ENCODE measurements at places on chromosomes 5 and 9. TPM values are rescaled to one million over a fixed set of nuclear protein-coding genes. Genes with fewer than 3 reads are reported as not detected.

GRCh38 chr9:87863882-87864465 lies 18.7 kb upstream of the SPATA31E1 start:
- ATAC-seq, result no peak

- no peak for ATAC-seq
Measured at GRCh38 chr5:176883700-176884570, 15.2 kb downstream of the HK3 start.

The GABRP gene
- total RNA-seq, result 0.31 TPM

- no peak for ATAC-seq
Measured at GRCh38 chr9:21443849-21444625, 3.8 kb downstream of the IFNA1 start.

GRCh38 chr5:135239453-135240282 lies 159.4 kb downstream of the MACROH2A1 start:
- ATAC-seq, result no peak

- no peak for ATAC-seq
Measured at GRCh38 chr5:139994234-139994633, 48.9 kb downstream of the NRG2 start.

The IL3 gene
- 0.38 TPM for total RNA-seq

The PCSK1 gene
- 0.38 TPM for total RNA-seq

The CBY3 gene
- total RNA-seq, result 1.4 TPM

The NUDT12 gene
- 18.7 TPM for total RNA-seq

The ERAP2 gene
- total RNA-seq, result 7.9 TPM

DNA sequence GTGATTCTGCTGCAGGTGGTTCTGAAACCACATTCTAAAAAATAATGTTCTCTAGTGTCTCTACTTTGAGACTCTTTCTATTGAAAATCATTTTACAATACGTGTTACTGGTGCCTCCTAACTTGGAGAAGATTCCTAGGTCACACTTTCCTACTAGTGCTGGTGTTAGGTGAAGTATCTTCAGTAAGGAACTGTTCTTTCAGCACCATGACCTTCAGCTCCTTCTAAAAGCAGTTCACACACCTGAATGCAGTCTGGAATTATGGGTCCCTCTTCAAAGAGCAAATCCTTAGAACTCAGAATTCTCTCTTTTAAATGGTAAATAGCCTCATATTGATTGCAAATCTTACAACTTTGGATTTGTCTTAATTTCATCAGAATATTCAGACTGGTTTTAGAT lies 10.6 kb upstream of the DPYSL3 start:
- no peak for ATAC-seq

The C9orf153 gene
- total RNA-seq, result 0.50 TPM

DNA sequence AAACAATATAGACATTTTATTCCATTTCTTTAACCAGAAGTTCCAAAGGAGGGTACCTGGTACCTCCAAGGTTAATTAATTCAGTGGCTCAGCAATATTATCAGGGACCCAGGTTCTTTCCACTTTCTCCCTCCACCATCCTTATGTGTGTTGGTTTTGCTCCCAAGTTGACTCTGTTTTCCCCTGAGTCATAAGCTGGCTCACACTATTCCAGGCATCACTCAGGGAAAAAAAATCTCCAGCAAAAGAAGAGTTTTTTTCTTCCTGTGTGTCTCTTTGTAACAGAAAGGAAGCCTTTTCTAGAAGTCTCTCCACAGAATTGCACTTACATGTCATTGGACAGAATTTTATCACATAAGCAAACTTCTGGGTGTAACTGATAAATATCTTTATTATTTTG lies 31.2 kb upstream of the GALNT10 start:
- no peak for ATAC-seq

The C7 gene
- total RNA-seq, result 2.8 TPM

The AJM1 gene
- total RNA-seq, result 2.0 TPM

- ATAC-seq, result no peak
Measured at GRCh38 chr9:123194023-123194422, 74.4 kb downstream of the STRBP start.

The RIGI gene
- total RNA-seq, result 1.4 TPM

- peak; percentile 68 for ATAC-seq
Measured at GRCh38 chr9:128001779-128002298, 21.1 kb upstream of the EEIG1 start.

- no peak for ATAC-seq
Measured at GRCh38 chr9:126927419-126927818, 12.8 kb downstream of the RALGPS1 start.

- peak; percentile 26 for ATAC-seq
Measured at GRCh38 chr9:88949961-88950340, 41.3 kb upstream of the S1PR3 start.

DNA sequence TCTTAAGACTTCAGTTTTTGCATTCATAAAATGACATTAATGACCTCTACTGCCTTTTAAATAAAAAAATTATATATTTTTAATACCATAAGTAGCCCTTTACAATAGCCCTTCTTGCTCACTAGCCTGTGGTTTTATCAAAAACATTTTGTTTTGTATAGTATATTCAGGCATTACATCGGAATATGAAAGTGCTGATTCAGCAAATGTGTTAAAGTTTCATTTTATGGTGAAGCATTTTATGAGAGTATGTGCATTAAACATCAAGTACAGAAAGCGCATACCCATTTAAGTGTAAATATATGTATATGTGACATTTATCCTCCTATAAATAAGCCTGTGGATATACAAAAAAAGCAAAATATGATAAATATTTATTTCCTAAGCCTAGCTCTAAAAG lies 56.2 kb upstream of the GABRB2 start:
- no peak for ATAC-seq

- no peak for ATAC-seq
Measured at GRCh38 chr5:109643791-109644350, 45.9 kb upstream of the MAN2A1 start.

The SEMA4D gene
- 12.4 TPM for total RNA-seq

The JAKMIP2 gene
- 0.87 TPM for total RNA-seq

DNA sequence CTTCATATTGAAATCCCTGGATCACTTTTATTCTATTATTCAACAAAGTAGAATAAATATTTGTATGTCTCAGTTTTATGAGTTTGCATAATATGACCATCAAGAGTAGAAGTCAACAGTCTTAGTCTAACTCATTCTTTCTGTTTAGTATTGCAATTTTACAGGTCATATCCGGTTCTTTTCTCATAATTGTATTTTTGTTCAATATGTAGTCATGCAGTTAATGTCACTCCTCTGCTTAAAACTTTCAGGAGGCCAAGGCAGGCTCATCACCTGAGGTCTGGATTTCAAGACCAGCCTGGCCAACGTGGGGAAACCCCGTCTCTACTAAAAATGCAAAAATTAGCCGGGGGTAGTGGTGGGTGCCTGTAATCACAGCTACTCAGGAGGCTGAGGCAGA lies 148.4 kb upstream of the TRPM3 start:
- ATAC-seq, result no peak

DNA sequence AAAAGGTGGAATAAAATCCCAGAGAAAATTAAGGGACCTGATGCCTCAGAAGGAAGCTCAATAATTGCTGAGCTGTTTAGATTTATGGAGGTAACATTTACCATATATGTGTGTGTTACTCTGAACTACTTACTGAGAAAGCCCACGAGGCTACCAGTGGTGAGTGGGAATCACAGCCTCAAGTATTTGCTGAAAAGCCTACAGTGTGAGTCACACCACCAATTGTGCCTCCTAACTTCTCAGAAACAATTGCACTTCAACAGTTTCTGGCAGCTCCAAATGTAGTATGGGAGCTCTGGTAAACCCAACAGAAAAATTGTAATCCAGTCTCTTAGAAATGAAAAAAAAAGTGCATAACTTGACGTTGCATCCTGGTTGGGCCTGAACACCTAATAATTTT lies 551.6 kb downstream of the PRDM9 start:
- no peak for ATAC-seq

DNA sequence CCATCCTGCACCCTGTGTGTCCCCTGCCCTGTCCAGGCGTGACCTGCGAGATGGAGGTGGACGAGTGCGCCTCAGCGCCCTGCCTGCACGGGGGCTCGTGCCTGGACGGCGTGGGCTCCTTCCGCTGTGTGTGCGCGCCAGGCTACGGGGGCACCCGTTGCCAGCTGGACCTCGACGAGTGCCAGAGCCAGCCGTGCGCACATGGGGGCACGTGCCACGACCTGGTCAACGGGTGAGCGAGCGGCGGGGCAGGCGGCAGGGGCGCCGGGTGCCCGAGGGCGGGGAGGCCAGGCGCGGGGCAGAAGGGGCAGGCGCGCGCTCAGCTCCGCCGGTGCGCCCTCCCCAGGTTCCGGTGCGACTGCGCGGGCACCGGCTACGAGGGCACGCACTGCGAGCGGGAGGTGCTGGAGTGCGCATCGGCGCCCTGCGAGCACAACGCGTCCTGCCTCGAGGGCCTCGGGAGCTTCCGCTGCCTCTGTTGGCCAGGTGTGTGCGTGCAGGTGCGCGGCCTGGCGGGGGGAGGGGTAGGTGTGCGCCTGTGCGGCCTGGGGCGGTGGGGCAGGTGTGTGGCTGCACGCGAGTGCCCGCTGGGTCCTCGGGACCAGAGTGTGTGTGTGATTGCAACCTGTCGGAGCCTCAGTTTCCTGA lies 10.0 kb downstream of the CRB2 start:
- ATAC-seq, result no peak

DNA sequence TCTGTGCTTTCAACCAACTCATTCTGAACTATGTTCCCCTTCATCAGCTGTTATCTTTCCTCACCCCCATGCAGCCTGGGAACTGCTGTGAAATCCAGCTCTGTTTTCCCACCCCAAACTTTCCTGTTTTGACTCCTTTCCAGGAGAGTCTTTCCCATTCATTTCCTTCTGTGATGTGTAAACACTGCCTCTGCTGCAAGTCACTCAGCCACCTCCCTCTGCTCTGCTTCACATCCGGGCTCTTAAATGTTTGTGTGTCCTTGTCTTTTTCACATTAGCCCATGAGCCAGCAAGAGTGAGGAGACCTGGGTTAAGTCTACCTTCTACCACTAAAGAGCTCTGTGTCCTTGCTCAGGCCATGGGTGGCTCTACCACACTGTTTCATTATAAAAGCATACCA lies 137.5 kb downstream of the ICE1 start:
- no peak for ATAC-seq

DNA sequence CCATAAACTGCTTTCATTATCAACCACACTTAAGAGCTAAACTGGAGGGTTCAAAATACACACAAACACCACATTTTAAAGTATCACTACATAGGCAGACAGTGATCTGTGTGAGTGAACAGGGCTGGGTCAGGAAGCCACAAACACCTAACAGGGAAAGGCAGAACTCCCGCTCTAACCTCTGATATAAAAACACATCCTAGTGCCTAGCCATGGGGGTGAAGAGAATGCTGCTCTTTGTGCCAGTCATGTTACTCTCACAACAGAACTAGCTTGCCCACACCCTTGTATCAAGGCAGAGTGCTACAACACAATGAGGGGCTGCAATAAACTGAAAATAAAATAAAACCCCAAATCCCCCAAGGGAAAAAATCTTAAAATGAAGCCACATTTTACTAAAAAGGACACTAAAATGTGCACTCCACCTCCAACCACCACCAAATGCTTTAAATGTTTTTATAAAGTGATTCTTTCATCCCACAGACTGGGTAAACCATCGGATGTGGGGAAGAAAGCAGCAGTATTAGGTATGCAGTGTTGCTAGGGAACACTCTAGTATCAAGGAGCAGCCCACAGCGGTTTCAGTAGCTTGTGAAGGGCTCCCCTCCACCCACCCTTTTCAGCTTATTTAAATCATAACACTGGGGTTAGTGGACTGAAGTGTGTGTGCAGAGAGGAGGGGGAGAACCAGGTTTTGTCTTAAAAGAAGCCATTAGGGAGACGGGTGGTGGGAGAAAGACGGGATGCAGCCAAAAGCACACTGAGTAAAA lies 64.5 kb downstream of the TMEM161B start:
- peak; percentile 99 for ATAC-seq

GRCh38 chr9:107587191-107587963 lies 97.8 kb upstream of the KLF4 start:
- no peak for ATAC-seq

- ATAC-seq, result no peak
Measured at GRCh38 chr5:14591548-14591947, 10.0 kb downstream of the OTULINL start.

- ATAC-seq, result no peak
Measured at GRCh38 chr5:178671602-178672144, 44.8 kb upstream of the CLK4 start.

The MARVELD2 gene
- total RNA-seq, result 0.22 TPM

GRCh38 chr5:142110046-142110531 lies 1.5 kb downstream of the NDFIP1 start:
- ATAC-seq, result no peak

GRCh38 chr9:127783111-127784008 lies 2.5 kb upstream of the CDK9 start:
- no peak for ATAC-seq

DNA sequence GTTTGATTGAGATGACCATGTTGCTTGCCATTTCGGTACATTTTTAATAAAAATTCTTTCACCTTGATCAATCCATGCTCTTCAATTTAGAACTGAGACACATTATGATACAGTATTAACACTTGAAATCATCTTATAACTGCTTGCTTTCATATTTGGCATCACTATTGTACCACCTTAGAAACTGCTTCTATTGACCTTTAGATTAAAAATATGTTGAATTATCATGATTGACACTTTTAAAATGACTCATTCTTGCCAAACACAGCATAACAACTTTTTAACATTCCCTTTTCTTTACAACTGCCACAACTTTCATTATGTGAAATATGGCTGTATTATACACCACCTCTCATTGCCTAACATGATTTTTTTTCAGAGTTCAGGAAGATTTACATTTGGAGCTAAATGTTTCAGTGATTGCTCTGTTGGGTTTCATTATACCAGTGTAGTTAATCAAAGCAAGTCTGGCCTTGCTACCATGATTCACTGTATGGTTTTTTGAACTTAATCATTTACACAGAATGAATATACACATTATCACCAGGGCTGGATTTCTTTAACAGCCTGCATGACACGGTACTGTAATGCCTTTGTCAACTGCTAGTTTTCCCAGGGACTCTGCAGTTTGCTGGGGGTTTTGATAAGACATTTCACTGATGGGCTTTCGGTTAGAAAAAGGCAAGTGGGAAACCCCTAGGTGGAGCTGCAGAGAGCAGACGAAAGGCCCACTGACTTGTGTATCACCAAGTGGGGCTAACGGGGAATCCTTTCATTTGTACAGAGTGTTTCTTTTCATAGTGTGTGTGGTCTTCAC lies 93.6 kb upstream of the TLE4 start:
- ATAC-seq, result peak; percentile 77

The PPP2R2B gene
- total RNA-seq, result 60.5 TPM

- ATAC-seq, result no peak
Measured at GRCh38 chr9:128765499-128765898, 6.2 kb downstream of the ZER1 start.

DNA sequence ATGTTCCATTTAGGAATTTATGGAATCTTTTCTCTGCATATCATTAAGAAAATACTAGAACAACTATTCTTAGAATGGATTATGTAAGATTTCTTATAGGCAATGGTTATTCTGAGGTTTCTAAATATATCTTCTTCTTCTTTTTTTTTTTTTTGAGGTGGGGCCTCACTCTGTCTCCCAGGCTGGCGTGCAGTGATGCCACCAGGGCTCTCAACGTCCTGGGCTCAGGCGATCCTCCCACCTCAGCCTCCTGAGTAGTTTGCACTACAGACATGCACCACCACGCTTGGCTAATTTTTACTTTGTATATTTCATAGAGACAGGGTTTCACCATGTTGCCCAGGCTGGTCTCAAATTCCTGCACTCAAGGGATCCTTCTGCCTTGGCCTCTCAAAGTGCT lies 137.2 kb downstream of the SREK1 start:
- peak; percentile 58 for ATAC-seq

The ZNF454 gene
- total RNA-seq, result 5.7 TPM
